ENCODE measurements at places on chromosomes 5 and 9. TPM values are rescaled to one million over a fixed set of nuclear protein-coding genes. Genes with fewer than 3 reads are reported as not detected.

IFNB1 gene
- not detected for total RNA-seq

THOC3 gene
- total RNA-seq, result 52.9 TPM

WWC1 gene
- 4.9 TPM for total RNA-seq

SNCB gene
- not detected for total RNA-seq

MCTP1 gene
- 4.1 TPM for total RNA-seq

TMOD1 gene
- total RNA-seq, result 1.5 TPM

GPX3 gene
- 35.0 TPM for total RNA-seq

IL3 gene
- total RNA-seq, result not detected

CNTNAP3B gene
- total RNA-seq, result 5.3 TPM

FCN2 gene
- not detected for total RNA-seq

FKBP15 gene
- 10.1 TPM for total RNA-seq

PCDHGA5 gene
- total RNA-seq, result 1.3 TPM

MZB1 gene
- not detected for total RNA-seq

RPL35 gene
- 2,417 TPM for total RNA-seq

OGN gene
- total RNA-seq, result not detected

PAEP gene
- total RNA-seq, result not detected

MAMDC2 gene
- 2.6 TPM for total RNA-seq

BRINP1 gene
- 0.48 TPM for total RNA-seq

FPGS gene
- total RNA-seq, result 57.8 TPM

PTGR1 gene
- 101 TPM for total RNA-seq

UHRF2 gene
- 20.8 TPM for total RNA-seq

PLAC8L1 gene
- not detected for total RNA-seq

TSLP gene
- 5.8 TPM for total RNA-seq

SLC6A19 gene
- not detected for total RNA-seq

EPB41L4A gene
- 1.6 TPM for total RNA-seq

ERCC6L2 gene
- total RNA-seq, result 37.0 TPM

SERINC5 gene
- total RNA-seq, result 7.1 TPM

XRCC4 gene
- 9.4 TPM for total RNA-seq

RAB3C gene
- not detected for total RNA-seq

CBY3 gene
- total RNA-seq, result not detected

SLCO6A1 gene
- total RNA-seq, result not detected

DMRT3 gene
- not detected for total RNA-seq

SEMA6A gene
- 3.4 TPM for total RNA-seq

MRPL22 gene
- total RNA-seq, result 39.6 TPM

NUDT2 gene
- total RNA-seq, result 27.1 TPM

IFNA21 gene
- not detected for total RNA-seq

SPINK13 gene
- not detected for total RNA-seq

All from epithelial cell of alveolus of lung (primary cell).